ENCODE measurements at places on chromosomes 5 and 9.

GRCh38 chr9:33289496-33289895 is 820 bp upstream of the NFX1 start:
- DNase-seq = no peak

DNA sequence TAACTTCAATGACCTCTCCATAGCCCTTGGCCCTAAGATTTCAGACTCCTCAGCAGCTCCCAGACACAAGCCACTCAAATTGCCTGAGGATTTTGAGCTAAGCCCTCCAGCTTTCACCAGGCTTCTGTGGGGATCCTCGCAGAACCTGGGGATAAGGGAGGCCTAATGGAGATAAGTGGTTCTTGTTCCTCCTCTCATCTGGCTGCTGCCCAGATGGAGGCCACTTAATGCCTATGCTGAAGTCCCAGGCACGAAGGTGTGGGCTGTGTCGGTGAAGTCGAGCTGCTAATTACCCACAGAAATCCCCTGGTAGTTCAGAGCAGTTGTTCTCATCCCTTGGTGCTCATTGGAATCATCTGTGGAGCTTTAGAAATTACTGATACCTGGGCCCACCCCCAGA is 10.3 kb upstream of the FAT2 start:
- DNase-seq = no peak

- no peak for DNase-seq
Measured at GRCh38 chr9:133954862-133955529, 37.1 kb downstream of the VAV2 start.

DNA sequence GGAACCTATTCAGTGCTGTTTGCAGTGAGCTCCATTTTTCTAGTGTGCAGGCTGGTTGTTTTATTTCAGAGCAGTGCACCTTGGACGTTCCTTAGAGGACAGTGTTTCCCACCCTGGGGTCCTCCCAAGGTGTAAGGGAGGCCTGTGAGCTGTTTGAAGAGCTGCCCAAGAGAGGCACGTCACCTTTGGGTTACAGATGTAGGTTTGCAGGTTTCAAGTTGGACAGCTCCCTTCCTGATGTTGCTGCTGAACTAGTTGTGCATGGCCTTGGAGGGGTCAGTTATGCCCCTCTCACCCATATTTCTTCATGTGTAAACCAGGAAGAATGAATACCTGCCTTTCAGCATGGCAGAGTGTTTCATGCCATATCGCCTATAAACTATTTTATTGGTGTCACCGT is 34.7 kb upstream of the POMT1 start:
- no peak for DNase-seq

- DNase-seq = no peak
Measured at GRCh38 chr5:158929552-158930218, 170.0 kb downstream of the EBF1 start.

GRCh38 chr9:96581786-96582185 is 37.9 kb downstream of the CDC14B start:
- no peak for DNase-seq

Measured in NK-92 treated with Interleukin-12 subunit alpha and Interleukin-12 subunit beta, amount 100 ng/mL, for 24 hours (cell line).